ENCODE measurements at places on chromosomes 7 and 10. TPM values are rescaled to one million over a fixed set of nuclear protein-coding genes. Genes with fewer than 3 reads are reported as not detected.

The AKR1D1 gene
- total RNA-seq: 0.37 TPM

DNA sequence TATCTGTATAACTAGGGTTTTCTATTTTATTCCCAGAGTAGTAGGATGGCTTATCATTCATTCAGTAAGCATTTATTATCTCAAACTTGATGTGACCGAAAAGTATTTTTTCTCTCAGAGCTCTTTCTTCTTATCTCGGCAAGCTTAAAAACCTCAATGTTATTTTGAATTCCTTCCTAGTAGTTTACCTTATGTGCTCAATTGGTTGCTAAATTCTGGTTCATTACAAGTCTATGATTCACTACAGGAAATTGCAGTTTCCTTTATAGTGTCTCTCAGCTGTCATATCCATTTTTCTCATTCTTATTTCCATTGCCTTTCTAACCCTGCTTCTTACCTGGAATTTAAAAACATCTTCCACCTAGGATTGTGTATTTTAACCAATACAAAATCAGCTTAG lies 12.6 kb upstream of the ICA1 start:
- no peak for DNase-seq

DNA sequence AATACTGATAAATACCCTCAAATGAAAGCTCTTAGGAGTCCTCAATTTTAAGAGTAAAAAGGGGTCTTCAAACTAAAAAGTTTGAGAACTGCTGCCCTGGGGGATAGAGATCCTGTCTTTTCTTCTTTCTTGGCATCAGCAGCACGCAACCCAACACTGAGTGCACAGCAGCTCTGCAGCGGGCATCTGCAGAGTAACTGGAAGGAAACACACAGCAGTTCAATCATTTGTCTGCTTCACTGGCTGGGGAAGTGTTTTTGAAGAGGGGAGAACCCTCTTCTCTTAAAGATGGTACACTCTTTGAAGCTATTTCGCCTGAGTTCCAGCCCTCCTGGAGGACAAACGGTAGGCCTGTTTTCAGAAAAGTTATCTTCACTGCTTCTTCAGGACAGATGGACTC lies 193.6 kb downstream of the FGFR2 start:
- DNase-seq: no peak

The COL28A1 gene
- total RNA-seq: 5.1 TPM

- DNase-seq: no peak
Observed at GRCh38 chr7:159145490-159145855, 806 bp upstream of the VIPR2 start.

The PPP1R17 gene
- not detected for total RNA-seq

The PAPOLB gene
- 0.14 TPM for total RNA-seq

The LRRD1 gene
- total RNA-seq: not detected

The TAS2R41 gene
- not detected for total RNA-seq

- no peak for DNase-seq
Observed at GRCh38 chr10:12974078-12974477, 27.4 kb downstream of the CCDC3 start.

DNA sequence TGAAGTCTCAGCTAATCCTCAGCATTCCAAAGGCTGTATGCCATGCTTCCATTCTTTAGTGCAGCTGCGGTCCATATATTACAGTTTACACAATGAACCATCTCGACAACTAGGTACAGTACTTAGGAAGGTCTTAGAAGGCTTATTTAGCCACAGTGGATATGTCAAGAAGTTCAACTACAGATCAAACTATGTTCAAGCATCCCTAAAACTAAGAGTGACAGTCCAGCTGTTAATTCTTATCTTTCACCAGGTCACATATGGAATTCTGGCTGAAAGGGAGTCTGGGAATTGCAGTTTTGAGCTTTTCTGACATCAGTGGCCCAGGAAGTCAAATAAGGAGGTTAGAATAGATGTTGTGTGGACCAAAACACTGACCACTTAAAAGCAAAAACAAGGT lies 106.8 kb downstream of the SDHAF3 start:
- no peak for DNase-seq

- DNase-seq: no peak
Observed at GRCh38 chr10:22700489-22700888, 13.9 kb downstream of the PIP4K2A start.

The SPDYE2 gene
- total RNA-seq: not detected

GRCh38 chr10:78904196-78904595 lies 164.6 kb upstream of the ZMIZ1 start:
- DNase-seq: no peak

The CYP3A4 gene
- total RNA-seq: 9.7 TPM

DNA sequence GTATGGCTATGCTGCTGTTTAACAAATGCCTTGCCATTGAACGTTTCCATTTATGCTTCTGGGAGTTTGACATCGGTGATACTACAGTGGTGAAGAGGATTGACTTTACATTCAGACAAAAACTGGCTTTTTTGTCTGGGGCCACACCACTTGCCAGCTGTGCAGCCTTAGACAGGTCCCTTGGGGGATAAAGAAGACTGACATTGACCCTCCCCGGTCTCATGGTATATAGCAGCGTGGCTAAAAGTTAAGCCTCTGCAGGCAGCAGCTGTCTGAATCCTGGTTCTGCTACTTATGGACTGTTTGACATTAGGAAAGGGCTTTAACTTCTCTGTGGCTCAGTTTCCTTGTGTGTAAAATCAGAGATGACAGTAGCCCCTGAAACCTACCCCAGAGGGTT lies 42.0 kb upstream of the PTF1A start:
- no peak for DNase-seq

The ATRNL1 gene
- total RNA-seq: 2.7 TPM

DNA sequence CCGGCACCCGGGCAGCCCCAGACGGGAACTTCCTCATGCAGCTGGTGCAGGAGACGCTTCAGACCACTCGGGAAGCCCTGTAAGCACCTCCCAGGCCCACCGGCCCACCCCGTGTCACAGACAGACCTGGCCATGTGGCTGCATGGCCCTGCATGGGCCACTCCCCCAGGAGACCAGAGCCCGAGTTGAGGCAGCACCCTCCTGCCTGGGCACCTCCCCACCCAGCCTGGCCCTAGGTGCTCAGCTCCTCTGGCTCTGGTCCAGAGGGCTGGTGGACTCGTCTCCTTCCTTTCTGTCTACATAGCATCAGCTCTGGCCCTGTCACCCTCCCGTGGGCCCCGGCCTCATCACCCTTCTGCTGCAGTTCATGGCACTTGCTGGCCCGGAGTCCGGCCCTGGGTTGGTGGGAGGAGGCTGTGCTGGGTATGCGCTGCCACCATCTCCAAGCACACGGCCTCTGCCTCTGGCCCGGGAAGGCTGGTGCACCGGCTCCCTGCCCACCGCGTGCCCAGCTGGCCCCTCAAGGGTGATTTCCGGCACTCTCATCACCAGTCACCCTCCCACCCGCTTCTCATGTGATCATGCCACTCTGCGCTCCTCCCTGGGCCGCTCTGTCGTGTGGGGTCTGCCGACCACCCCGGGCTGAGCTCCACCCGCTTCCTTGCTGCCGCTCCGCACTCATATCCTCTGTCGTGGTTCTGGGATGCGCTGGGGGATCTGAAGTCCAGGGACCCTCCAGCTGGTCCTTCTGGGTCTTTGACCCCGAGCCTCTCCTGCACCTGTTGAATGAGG lies 53.1 kb upstream of the DPYSL4 start:
- no peak for DNase-seq

GRCh38 chr7:129665013-129665401 lies 53.5 kb downstream of the NRF1 start:
- DNase-seq: no peak

DNA sequence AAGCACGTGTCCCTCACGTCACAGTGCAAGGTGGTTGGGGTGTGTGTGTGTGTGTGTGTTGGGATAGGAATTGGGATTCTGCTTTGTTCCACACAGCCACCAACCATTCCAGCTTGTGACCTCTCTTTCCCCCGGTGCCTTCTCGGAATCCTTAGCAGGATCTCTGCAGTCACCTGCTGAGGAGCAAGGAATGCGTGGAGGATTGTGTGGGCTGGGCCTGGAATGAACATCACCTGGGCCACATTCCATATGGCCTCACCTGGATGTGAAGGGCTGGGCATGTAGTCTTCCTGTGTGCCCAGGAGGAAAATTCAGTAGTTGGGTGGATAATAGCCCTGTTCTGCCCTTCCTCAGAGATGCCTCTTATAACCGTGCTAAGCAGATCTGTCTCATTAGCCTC lies 113.8 kb downstream of the CHN2 start:
- no peak for DNase-seq

- DNase-seq: no peak
Observed at GRCh38 chr7:131109011-131109758, 218.5 kb upstream of the MKLN1 start.

DNA sequence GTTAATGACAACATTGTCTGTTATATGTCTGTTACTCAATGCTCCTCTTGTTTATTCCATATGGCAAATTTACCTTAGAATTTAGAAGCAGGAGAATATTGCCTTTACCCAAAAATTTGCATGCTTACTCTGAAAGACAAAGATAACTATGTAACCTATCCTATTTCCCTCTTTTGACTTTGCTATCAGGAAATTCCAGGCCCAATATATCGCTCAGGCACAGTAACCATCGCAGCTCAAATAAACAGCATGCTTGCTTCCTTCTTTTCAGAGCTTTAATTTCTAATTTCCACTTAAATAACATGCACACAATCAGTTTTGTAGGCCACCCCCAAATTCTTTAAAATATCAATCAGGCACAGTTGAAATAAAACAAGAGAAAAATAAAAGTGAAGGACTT lies 57.8 kb downstream of the EBLN1 start:
- DNase-seq: no peak

The CTNNA3 gene
- 3.7 TPM for total RNA-seq

The XRCC2 gene
- total RNA-seq: 0.69 TPM

The ELAPOR2 gene
- total RNA-seq: 10.9 TPM

The SUN3 gene
- not detected for total RNA-seq

DNA sequence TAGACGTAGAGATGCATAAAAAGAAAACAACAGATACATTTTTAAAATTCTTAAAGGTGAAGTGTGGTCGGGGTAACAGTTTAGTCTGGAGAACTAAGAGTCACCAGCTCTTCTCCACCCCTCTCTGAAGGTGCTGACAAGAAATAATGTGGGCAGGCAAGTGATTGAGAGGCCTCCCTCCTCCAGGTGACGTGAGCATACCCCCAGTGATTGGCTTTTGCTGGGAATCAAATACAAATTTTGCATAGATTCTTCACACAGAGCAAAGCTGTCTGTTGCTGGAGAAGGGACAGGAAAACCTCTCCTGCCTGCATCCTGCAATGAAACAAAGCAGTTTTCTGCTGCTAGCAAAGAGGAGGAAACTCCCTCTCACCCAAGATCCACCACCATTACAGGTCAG lies 115.0 kb downstream of the DGKB start:
- no peak for DNase-seq

- DNase-seq: no peak
Observed at GRCh38 chr7:22858640-22859561, 36.3 kb upstream of the TOMM7 start.

DNA sequence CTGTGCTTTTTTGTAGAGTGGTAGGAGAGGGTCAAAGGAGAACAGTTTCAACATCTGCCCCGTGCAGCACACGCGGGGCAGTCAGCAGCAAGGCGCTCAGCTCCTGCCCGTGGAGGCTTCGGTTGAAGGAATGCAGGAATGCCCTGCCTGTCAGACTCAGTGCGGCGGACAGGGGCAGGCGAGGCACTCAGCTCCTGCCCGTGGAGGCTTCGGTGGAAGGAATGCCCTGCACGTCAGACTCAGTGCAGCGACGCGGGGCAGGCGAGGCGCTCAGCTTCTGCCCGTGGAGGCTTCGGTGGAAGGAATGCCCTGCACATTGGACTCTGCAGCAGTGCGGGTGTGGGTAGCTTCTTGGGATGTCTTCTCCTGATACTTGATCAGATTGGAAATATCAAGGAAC lies 37.0 kb downstream of the PPP2R2D start:
- no peak for DNase-seq

All from mucosa of gallbladder (tissue), 1 donor.